ENCODE measurements at places on chromosomes 12 and 14.

DNA sequence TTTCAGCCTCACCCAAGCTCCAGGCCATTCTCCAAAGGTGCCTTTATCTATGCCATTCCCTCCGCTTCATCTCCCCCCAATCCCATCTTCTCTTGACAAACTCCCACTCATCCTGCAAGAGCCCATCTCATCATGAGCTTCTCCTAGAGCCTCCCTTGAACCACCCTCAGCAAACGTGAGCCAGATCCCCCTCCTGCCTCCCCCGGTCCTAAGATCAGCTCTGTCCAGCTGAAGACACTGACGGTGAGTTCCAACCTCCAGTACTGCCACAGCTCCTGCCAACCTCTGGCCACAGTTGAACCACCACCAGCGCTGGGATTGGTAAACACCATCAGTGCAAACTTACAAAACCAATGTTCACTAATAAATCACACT, 124.6 kb downstream of the BCL11B start:
- DNase-seq, result no peak

DNA sequence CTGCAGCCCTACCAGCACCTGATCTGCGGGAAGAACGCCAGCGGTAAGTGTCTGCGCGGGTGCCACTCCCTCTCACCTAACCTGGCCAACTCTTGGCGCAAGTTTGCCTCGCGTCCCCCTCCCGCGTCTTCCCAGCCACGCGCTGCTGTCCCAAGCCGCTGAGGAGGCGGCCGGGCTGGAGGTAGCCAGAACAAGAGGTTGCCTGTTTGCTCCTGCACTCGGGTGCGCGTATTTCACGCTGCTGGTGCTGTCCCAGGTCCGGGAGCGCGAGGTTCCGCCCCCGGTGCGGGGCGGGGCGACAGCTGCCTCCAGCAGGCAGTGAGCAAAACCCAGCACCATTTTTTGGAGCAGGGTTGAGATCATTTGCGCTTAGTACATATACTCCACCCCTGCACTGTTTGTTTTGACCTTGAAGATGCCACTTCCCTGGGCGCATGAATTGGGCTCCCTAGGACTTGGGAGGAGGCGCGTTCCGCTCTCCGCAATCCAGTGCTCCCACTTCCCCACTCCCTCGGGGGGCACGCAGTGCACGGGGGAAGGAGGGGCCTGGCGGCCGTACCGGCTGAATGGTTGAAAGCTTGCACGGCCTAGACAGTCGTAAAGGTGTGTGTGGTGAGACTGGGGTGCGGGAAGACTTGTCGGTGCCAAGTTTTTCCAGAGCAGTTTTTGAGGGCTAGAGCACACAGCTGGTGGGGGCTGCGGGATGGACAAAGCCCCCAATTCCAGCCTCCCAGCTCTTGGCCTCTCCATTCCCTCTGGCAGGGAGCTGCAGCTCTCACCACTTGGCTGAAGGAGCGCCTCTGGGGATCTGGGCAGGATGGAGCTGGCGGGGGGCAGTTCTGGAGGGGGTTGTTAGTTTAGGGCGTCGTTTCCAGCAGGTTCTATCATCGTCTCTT, 226.9 kb upstream of the CRY1 start:
- DNase-seq, result peak; percentile 61

GRCh38 chr14:20356422-20356821, 13.0 kb downstream of the PARP2 start:
- no peak for DNase-seq

DNA sequence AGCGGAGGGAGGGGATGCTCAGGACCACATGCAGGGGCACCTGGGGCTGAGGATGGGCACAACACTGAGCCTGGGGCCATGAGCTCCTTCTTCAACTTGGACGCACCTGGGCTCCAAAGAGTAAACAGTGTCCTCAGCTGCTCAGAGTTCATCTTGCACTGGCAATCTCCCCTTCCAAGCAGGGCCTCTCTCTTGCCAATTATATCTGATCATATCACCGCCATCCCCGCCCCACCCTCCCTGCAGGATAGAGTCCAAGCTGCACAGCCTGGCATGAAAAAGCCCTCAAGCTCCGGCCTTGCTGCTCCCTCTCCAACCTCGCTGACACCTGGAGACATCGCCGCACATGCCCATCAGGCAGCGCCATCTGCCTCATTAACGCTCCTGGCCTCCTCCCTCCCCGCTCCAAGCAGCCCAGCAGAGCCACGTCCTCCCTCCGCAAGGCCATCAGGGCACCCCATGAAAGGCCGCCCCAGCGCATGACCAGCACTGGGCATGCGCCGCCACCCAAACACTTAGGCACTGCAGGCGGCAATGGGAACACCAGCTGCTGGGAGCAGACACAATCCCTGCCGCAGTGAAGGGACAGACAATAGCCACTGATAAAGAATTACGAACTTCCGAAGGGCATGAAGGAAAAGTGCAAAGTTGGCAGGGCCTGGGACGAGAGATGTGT, 88.8 kb downstream of the CHGA start:
- no peak for DNase-seq

DNA sequence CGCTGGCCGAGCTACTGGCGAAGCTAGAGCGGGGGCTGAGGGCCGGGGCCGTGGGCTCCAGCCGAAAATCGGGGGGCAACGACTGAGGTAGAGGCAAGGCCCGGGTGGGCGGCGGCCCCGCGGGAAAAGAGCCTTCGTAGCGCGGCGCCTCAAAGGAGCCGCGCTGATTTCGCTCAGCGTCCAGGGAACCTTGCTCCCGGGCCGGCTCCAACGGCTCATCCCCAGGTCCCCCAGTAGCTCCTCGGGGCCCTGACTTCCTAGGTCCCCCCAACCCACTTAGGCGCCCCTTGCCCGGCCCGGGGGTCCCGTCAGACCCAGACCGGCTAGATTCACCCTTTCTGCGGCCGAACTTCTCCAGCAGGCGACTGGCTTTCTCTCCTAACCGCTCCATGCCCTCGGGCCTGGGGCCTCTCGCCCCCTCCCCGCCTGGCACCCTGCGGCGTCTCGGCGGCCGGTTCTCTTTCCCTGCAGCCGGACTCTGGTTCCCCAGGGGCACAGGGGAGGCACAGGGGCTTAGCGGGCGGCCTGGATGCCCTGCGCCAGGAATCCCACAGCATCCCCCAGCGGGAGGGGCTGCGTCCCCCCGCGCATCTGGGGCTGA, 375 bp downstream of the AJUBA start:
- no peak for DNase-seq

- DNase-seq, result no peak
Observed at GRCh38 chr12:72035625-72036024, 97.0 kb downstream of the TPH2 start.

DNA sequence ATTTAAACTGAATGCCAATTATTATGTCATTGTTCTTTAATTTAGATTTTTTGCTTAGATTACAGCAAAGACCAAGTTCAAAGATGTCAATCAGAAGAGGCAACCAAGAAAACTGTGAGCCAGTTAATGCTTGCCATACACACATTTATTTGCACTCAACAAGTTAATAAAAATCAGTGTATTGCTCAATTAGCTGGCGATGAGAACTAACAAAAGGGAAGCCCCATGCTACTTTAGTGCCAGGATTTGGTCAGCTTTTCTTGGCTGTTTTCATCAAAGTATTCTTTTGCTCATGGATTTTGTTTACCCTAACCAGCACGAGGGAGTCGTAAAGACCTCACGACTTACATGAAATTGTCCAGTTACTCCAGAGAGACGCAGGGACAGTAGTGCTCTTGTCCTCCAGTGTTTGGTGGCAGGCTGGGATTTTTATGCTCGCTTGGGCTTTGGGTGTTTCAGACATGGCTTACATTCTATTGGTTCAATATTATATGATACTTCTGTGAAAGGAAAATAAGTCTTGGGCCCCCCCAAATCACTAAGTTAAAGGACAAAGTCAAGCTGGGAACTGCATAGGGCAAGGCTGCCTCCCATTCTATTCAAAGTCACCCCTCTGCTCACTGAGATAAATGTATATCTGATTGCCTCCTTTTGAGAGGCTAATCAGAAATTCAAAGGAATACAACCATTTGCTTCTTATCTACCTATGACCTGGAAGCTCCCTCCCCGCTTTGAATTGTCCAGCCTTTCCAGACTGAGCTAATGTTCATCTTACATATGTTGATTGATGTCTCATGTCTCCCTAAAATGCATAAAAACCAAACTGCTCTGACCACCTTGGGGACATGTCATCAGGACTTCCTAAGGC, 7.4 kb upstream of the B4GALNT1 start:
- no peak for DNase-seq

- no peak for DNase-seq
Observed at GRCh38 chr12:131449027-131449426, 261.9 kb upstream of the SFSWAP start.

GRCh38 chr12:64273527-64274403, 51.7 kb upstream of the KICS2 start:
- no peak for DNase-seq

DNA sequence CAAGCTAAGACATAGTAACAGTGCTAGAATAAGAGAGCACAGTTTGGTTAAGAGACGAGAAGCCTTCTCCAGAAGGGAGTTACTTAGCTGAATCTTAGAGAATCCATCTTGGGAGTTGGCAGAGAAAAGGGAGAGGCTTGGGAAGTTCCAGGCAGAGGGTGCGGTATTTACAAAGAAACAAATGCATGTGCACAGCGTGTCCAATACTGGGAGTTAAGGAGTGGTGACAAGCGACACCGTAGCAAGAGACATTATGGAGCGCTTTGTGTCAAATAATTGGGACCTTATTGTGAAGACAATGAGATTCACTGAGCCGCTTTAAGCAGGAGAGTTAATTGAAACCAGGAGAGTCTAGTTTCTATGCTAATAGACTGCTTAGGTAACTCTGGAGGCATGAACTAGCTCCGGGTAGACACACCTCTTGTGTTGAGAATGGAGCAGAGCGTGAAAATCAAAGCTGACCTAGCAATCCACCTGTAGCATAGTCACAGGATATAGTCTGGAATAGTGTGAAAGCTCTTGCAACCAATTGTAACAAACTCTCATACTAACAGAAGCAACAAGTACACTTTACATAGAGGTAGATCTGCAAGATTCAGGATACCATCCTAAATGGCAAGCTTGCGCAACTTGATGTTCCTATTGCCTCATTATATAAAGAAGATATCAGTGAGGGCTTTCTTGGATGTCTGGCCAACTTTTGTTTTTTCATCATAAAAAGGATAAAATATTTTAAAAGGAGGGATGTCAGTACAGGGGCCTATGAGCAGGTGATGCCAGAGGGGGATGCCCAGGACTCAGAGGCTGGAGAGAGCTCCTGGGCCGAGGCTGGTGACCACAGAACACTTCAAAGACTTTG, 5.3 kb downstream of the ALDH1L2 start:
- DNase-seq, result no peak

- DNase-seq, result no peak
Observed at GRCh38 chr14:90600619-90601018, 203.8 kb downstream of the CALM1 start.

- DNase-seq, result no peak
Observed at GRCh38 chr14:34937442-34937841, 45.4 kb upstream of the SRP54 start.

DNA sequence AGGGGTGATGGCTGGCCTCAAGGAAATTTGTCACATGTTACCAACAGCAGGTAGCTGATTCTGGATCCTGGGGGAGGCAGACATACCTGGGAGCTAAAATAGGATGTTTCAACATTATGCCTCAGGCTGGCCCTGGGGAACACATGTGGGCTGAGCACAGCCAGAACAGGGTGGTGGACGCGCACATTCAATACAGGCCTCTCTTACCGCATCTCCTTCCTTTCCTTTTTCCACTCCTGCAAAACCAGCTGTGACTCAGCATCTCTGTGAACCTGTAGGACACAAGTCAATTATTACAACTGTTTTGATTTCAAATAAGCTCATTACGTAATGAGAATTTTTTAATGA, 61.0 kb downstream of the NT5DC3 start:
- DNase-seq, result no peak

DNA sequence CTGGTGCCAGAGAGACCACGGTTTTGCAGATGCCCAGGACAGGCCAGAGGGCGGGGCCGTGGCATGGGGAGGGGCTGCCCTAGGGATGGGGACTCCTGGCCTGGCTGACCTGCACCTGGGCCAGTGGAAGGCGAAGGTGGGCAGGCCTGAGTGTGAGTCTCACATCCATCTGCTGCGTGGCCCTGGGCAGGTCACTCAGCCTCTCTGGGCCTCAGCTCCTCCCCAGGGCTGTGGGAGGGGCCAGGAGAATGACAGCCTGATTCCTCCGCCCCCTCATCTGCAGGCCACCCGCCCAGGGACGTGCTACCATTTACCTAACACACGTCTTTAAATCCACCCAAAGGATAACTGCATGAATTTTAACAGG, 90.9 kb downstream of the GALNT9 start:
- DNase-seq, result no peak

DNA sequence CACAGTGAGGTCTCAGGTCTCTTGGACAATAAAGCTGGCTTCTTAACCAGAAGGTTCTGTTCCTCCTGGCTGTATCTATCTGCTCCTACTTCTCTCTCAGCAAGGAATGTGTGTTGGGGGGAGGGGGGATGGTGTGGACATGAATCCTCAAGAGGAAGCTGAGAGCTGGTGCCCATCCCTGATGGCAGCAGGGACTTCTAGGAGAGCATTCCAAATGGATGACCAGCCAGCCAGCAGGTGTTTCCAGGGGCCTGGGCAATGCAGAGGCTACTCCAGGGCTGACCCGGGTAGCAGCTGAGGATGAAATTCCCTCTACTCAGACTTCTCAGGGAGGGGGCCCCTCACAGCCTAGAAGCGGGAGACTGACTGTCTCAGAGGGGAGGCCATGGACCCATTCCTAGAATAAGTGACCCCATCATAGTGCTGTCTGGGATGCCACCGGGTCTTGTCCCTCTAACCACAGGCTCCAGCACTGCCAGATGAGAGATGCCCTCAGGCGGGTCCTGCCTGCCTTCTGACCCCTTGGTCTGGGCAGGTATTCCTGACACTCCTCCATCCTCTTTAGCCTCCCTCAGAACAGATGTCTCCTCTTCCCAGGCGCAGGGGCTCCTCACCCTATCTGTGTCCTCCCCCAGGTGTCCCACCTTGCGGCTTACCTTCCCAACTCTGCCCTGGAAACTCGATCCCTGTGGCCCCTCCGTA, 1.2 kb downstream of the RAB15 start:
- no peak for DNase-seq

- DNase-seq, result no peak
Observed at GRCh38 chr12:116528065-116528464, 31.1 kb upstream of the MAP1LC3B2 start.

DNA sequence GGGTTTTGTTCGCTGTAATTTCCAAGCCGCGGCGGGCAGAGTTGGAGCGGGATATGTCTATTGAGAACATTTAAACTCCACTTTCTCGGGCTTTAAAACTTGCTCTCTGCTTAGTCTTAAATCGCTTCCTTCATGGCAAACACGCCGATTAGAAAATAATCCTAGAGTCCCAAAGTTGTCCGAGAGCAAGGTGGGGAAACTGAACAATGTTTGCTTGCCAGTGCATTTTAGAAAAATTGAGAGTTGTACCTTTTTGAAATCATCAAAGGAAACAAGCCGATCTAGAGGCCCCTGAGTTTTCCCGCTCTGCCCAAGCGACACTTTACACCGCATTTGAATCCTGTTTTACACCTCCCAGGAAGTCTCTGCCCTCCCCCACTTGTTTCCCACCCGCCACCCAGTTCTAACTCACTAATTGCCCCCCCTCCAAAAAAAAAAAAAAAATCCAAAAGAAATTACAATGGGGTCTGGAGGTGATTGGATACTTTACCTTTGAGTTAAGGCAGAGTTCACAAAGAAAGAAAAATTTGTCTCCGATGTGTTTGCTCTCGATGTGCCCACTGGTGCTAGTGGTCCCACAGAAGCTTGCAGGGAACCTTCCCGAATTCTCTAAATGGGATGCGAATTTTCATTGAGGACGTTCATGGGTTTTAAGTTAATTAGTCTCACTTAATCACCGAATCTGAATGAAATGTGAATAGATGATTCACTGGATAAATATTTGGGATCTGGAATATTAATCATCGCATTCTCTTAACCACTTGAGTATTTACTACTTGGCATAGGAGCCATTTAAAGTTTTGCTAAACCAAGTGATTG, 2.3 kb downstream of the HMGA2 start:
- DNase-seq, result no peak

GRCh38 chr14:96953087-96953874, 156.1 kb downstream of the VRK1 start:
- DNase-seq, result no peak

Data from activated gamma-delta T cell (primary cell).